ENCODE measurements at places on chromosomes 5 and 9.

DNA sequence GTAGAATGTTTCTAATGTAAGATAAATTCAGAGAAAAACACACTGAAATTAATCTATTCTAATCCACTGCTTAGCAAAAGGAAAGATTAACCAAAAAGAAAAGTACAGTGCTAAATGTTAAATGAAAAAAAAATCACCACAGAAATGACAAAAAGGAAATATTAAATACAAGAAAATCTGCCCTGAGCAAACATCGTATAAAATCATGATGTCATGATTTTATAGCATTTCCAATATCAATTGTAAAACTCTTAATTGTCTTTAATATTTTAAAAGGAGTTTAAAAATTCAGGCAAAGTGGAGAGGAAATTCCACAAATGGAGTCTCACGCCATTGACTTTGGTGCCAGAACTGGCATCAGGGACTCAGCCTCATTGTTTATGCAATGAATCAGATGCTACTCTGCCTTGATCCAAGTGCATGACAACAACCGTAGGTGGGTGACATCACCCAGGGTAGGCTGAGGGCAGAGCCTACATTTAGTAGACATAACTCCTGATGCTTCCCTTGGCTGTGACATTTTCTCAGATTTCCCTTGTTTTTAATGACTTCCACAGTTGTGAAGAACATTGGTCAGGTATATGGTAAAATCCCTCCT is 696.8 kb downstream of the SEMA5A start:
- DNase-seq: no peak

DNA sequence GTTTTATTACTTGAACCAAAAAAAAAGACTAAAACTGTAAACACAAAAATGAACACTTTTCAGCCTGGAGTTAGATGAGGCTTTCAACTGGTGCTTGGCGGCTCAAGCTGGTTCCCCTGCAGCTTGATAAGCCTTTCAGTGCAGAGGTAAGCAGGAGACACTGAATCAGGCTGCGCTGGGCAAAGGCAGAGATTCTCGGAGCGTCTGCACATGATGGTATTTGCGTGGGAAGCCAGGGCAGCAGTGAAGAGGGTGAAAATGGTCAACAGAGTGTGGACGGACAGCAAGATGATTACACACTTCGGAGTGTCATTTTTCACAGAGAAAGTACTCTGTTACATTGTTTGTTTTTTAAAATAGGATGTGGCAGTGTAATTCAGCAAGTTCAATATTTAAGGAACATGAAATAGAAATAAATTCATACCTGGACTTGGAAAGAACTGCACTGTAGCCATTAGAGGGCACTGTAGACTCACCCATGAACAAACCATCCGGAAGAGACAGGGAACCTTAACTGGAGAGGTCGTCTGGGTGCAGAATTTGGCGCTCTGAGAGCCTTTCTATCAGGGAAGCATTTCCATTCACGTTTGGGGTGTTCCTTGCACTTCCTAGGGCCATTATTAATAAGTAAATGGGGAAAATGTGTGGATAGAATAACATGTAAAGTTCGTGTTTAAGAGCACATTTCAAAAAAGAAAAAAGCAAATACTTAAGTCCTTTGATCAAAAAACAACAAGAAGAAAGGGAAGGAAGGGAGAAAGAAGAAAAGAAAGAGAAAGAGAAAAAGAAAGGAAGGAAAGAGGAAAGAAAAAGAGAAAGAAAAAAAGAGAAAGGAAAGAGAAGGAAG is 69.8 kb downstream of the ICE1 start:
- DNase-seq: peak; percentile 56

GRCh38 chr9:1216532-1216931 is 166.4 kb downstream of the DMRT2 start:
- no peak for DNase-seq

DNA sequence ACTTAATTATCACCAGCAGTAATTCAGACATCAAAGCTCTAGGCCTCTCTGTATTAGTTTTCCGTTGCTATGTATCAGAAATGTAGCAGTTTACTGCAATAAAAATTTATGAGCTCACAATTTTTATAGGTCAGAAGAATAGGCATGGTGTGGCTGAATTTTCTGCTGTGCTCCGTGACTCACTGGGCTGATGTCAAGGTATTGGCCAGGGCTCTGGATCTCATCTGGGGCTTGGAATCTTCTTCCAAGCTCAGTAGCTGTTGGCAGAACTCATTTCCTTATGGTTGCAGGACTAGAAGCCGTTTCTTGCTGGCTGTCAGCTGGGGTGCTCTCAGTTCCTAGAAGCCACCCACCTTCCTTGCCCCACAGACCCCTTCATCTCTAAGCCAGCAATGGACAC is 66.3 kb downstream of the PSAT1 start:
- DNase-seq: no peak

DNA sequence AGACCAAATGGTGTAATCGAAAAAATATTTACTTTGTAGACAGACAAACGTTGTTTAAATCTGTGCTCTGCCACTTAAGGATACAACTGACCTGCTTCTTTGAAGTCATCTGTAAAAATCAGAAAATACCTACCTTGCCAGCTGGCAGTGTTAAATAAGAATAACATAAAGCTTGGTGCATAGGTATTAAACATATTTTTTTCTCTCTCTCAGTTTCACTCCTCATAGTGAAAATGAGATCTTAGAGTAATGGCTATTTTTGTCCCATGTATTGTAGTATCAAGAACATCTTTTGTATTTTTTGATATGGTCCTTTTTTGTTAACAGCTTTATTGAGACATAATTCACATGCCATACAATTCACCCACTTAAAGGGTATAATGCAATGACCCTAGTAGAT is 17.9 kb upstream of the RANBP17 start:
- DNase-seq: no peak

DNA sequence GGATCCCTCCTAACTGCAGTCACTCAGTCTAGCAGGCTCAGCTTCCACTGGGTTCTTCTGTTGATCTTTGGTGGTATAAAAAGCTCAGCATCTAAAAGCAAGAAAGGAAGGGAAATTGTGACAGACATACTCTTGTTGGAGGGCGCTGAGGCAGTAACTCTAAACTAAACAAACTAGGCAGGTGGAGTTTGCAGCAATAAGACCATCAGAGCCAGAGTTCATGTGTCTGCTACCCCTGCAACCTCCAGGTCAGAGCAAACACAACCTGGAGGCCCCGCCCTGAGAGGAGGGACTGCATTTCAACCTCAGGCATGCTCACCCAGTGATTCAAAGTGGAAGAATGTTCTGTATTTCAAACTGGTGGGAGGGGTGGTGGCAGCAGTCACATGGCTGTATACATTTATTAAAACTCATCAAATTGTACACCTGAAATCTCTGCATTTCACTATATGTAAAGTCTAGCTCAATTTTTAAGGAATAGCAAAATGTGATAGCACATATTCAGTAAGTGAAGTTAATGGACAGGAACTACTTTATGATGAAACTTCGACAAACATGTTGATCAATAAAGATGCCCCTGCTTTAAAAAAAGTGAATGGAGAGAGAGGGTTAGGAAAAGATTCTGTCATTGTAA is 7.1 kb downstream of the ACTL7A start:
- DNase-seq: no peak

- DNase-seq: no peak
Observed at GRCh38 chr9:99075246-99075912, 29.5 kb upstream of the TGFBR1 start.

GRCh38 chr9:120326049-120326693 is 253.8 kb downstream of the CDK5RAP2 start:
- DNase-seq: no peak

- DNase-seq: no peak
Observed at GRCh38 chr9:16069671-16070454, 517.0 kb downstream of the CCDC171 start.

GRCh38 chr9:137480686-137481683 is 21.9 kb upstream of the NSMF start:
- DNase-seq: no peak

- DNase-seq: no peak
Observed at GRCh38 chr9:136204838-136205706, at the start of gene LHX3. TSS of gene LHX3 (minus strand) at chr9:136205128. CDS start at chr9:136205012, 116 bp downstream.

DNA sequence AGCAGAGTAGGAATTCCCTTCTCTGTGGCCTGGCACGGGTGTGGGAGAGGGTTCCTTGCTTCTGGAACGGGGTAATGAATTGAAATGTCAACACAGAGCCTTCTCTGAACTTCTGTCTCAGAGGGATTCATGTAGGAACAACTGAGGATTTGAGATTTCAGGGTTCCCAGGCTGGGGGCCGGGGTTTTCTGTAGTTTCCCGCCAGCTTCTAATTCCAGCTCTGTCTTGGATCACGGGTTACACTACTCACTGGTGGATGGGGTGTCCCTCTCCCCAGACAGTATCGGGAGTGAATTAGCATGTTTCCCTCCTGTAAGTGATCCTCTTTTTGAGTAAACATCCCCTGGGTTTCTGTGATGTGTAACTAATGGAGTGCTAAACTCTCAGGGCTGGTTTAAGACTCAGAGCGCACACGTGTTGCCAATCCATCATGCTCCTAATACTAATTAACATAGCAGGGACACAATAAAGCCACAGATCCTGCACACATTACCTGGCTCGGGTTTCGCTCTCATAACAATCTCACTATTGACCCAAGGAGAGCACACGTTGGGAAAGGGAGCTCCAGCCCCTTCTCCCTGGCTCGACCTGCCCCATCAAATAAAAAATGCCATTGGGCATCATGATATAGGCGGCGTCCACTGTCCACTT is 18.1 kb upstream of the DMRT2 start:
- DNase-seq: no peak

DNA sequence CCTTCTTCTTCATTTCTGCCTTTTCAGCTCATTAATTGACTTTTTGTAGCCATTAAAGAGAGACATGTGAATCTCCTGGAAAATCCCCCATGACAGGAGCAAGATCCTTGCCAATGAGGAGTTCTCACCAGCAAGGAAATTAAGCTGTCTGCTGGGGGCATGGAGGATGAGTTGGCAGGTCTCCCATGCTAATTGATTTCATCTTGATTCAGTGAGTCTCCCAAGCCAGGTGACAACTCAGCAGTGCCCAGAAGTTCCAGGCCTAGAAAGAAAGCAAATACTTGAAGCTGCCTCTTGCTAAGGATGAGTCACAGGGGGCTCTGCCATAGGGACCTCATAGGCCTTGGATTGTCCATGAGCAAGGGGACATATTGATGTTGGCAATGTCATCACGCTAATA is 30.0 kb upstream of the ADRA1B start:
- DNase-seq: no peak

- no peak for DNase-seq
Observed at GRCh38 chr5:16510098-16510497, 44.5 kb upstream of the ZNF622 start.

DNA sequence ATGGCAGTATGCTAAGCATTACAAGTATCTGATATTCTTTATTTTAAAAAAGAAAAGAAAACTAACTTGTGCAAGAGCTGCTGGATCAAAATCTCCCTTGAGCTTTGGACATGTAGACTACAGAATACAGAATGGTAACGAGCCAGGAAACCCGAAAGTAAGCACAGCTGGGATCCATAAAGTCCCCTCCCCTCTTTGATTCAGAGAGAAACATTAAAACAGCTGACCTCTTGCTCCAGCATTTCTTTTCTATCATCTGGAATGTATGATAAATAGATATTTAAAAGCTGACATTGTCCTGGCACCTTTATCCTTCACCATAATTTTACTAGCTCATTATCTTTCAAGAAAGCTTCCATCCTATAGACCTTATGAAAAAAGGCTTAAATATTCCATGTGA is 28.2 kb upstream of the LPAR1 start:
- DNase-seq: no peak

DNA sequence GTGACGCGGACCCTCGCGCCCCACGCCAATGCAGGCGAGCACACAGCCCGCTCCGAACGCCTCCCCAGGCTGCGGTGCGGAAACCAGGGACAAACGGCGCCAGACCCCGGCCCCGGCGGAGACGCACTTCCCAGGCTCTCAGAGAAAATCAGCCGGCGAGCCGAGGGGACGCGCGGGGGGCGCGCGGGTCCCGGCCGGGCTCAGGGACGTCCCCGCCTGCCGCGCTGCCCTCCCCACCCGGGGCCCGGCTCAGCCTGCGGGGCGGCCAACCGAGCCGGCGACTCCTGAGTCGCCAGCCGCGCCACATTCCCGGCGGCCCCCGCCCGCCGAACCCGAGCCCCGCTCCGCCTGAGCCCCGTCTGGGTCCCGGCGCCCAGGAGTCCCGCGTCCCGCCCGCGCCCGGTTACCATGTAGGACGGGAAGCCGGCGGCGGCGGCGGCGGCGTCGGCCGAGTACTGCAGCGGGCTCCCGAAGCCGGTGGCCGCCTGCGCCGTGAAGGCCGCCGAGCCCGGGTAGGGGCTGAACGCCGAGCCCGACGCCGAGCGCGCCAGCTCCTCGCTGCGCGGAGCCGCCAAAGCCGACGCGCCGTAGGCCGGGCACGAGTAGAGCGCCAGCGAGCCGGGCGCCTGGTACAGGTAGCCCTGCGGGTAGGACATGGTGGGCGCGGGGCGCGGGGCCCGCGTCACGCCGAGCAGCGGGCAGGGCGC is 566 bp downstream of the IRX2 start:
- no peak for DNase-seq

DNA sequence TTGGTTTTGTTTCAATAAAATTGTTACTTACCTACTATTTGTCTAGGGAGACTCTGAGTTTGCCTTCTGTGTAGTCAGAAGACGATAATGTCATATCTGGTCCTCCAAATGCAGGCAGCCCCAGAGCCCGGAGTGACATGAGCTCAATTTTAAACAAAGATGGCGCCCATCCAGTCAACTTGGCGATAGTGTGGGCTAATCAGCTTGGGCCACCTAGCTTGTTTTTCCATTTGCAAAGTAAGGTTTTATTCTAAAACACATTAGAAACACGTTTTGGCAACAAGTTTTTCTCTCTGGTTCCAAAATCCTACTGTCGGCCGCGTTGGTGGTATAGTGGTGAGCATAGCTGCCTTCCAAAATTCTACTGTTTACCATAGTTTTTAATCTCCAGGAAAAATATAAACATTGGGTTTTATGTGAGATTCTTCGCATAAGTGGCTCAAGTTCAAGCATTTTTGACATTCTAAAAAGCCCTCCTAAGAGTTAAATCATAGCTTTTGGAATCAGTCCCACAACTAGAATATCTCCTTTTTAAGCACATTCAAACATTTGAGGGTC is 13.2 kb downstream of the TSC1 start:
- no peak for DNase-seq

- no peak for DNase-seq
Observed at GRCh38 chr5:100855937-100856430, 47.1 kb downstream of the ST8SIA4 start.

- no peak for DNase-seq
Observed at GRCh38 chr5:135738564-135738875, 95.9 kb upstream of the SLC25A48 start.

GRCh38 chr5:172502410-172502809 is 48.1 kb upstream of the SH3PXD2B start:
- DNase-seq: no peak

DNA sequence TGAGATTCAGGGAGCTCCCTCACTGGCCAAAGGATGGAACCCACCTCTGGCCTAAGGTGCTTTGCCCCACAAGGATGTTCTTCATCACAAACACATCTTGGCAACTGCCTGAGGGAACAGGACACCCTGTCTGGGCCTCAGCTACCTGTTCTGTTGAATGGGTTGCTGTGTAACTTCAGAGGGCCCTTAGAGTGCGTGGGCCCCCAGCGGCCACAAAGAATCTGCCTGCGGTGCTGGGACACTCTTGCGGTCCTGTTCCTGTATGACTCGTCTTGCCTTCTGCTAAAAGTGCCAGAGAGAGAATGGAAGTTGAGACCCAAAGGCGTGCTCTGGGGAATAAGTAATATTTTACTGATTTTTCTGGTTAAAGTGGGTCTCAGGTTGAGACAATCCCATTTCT is 14.1 kb upstream of the RPL26L1 start:
- no peak for DNase-seq
